Left lobe of liver (tissue), 2 donors: ENCODE measurements at places on chromosomes 12 and 14.
A peak's percentile ranks its signal among the peaks of the same experiment; 100 is the strongest.

DNA sequence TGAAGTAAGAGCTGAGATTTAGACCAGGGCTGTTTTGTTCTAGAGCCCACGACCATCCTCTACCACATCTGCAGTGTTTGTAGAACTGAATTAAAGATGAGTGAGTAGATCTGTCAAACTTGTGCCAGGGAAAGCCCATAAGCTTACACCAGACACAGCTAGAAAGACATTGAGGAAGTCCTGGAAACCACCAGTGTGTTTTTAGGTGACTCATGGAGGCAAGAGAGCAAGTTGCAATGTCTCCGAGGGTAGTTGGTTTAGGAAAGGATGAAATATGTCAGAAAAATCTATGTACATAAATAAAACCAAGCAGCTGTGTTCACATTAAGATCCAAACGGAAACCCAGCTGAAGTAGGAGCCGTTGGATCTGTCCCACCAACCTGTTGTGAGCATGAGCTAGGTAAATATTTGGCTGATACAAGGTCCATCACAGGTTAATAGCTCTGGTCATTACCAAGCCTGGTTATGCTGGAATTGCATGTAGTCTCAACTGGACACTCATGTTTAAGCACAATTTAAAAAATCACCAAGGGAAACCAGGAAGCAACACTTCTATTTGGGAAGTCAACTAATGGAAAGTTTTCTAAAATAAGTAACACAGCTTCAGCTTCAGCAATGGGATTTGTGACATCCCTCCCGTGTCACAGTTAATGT lies 49.9 kb upstream of the PLEKHG3 start:
- DNase-seq = peak; percentile 67

DNA sequence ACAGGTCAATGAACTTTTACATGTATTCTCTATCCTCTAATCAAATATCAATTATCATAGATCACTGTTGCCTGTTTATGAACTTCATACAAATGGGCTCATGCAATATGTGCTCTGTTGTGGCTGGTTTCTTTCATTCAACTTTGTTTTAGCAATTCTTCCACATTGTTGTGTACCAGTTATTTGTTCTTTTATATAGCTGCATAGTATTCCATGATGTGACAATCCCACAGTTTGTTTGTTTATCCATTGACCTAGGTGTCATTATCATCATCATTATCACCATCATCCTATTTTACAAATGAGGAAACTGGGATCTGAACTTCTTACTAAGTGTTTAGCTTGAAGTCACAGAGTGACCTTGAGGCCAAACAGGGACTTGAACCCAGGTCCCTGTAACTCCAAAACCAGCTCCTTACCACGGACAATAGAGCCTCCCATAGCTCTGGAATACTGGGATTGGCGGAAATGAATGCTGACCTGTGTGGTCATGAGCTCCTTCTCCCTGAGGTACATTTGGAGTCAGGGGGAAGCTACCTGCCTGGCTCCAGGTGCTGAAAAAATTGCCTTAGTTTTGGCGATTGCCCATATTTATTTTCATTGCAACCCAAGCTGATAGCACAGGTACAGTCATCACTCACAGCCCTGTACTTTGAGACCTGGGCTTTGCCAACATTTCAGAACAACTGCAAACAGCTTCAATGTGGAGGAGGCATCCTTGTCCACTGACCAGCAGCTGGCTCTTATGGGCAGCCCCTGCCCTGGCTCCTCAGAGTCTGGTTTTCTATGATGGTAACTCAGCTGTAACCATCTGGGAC lies 9.2 kb downstream of the ZFP36L1 start:
- DNase-seq = peak; percentile 90

DNA sequence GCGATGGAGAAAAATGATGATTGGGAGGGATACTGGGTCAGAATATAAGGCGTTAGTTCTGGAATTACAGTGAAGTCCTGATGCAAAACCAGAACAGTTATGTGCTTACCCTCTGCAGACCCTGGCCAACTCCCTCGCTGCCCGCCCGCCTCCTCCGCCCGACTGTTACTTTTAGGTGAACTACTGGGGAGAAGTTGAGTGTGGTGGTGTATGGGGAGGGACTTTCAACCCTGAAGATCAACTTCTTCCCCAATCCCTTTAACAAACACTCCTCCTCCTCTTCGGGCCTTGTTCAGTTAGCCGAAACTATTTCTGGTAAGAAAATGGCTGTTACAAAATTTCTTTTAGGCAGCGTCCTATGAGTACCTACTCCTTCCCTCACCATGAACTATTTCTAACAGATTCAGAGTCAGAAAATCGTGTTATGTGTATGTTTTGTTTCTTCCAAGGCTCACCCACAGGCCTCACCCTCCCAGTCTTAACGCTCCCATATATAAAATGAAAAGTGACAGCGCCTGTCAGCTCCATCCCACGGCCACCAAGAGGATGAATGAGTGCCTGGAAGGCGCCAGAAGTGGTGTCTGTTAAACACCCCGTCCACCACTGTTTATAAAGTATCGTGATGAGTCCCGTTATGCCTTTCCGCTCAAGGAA lies 1.3 kb downstream of the FBXO33 start:
- DNase-seq = no peak

GRCh38 chr14:89236851-89237250 lies 180.2 kb downstream of the FOXN3 start:
- DNase-seq = no peak

DNA sequence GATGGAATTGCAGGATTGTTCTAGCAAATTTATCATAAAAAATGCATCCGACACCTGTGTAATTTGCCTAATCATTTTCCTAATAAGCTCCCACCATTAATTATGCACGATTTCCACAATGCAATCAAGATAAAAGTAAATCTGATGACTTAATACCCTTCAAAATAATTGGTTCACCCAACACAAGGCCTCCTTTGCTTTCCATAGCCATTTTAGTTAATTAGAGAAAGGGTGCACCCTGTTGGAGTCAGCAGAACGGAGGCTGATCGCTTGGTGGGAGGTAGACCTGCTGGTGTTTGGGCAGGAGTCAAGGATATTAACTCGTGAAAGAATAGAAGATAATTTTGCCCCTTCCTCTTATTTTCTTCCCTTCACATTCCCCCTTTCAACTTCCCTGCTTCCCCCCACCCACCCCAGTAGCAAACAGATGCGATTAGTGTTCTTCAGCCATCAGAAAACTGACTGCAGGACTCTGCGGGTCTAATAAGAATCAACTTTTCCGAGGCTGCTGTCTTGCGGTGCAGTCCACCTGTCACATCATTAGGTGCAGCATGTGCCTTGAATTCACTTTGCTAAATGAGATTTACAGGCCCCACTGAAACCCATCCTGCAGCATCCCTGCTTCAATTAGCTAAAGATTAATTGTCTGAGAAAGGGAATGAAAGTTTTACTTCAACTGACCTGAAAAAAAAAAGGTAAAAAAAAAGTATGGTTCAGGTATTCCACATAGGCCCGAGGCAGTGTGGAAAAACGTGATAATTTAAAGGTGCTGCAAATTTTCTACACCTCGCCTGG lies 553.7 kb upstream of the LMO3 start:
- no peak for DNase-seq

- no peak for DNase-seq
These were observed 24.3 kb downstream of the MOAP1 start for GRCh38 chr14:93160353-93160801.

DNA sequence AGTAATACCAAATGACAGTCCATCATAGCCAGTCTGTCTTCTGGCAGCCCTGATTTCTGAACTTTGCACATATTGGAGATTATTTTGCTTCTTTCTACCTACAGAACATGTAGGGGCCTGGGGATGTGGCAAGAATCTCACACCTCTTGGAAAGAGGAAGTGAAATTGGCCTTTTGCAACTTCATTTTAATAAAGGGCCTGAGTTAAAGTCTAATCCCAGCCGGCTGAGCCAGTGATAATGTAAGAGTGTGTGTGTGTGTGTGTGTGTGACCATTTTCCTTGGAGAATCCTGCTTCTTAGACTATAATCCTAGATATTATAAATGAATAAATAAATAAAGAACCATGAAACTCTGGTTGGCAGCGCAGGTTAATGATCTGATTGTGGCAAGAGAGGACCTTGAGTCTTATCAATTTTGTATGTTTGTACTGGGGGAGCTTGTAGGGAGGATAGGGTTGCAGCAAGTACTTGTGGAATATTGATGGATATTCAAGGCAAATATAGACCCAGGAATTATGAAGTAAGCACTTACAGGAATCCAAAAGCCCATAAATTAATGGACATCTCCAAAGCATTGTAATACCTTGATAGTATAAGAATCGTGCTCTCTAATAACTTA lies 233.2 kb upstream of the AMIGO2 start:
- no peak for DNase-seq

DNA sequence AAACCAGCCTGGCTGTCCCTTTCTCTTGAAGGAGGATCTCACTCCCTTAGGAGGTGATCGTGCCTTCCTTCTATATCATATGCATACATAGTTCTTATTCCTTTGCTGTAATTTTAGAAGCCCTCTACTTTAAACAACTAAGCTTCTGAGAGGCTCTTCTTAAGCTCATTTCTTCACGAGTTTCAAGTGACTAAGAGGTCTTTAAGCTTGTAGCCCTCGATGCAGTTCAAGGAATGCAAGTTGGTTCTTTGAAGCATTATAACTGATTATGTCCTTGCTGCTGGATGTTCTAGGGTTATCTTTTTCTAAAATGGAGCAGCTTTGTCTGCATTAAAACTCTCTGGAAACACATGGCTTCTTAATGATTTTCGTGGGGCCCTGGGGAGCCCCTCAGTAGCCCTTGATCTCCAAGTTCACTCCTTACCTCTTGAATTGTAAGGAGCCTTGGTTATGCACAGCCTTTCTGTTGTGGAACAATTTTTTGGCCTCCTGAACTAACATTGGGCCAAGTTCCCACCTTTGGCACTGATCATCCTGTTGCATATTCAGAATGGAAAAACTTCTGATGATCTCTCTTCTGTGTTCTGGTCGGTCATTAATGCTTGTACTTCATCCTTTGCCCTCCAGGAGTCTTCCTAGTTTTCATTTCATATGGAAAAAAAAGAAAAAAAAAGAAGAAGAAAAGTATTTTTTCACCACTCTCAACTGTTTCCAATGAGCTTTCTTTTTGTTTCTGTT lies 12.6 kb downstream of the RASSF8 start:
- DNase-seq = no peak

- DNase-seq = no peak
These were observed 156.5 kb downstream of the KCNK10 start for GRCh38 chr14:88166616-88167015.

DNA sequence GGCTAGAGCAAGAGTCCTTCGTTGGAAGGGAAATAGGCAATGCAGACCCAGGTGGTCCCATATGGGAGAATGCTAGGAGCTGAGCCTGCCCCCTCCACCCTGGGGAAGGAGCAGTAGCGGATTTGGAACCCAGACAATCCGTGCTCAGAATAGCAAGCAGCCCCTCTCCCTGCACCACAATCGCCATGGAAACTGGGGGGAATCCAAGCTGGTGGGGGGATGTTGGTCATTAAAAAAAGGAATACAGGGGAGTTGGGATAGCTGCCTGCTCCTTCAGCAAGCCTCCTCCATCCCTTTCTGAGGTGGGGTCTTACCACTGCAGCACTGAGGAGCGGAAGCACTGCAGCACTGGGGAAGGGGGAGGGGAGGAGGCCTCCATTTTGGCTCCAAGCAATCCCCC lies 2.9 kb downstream of the RND1 start:
- no peak for DNase-seq

DNA sequence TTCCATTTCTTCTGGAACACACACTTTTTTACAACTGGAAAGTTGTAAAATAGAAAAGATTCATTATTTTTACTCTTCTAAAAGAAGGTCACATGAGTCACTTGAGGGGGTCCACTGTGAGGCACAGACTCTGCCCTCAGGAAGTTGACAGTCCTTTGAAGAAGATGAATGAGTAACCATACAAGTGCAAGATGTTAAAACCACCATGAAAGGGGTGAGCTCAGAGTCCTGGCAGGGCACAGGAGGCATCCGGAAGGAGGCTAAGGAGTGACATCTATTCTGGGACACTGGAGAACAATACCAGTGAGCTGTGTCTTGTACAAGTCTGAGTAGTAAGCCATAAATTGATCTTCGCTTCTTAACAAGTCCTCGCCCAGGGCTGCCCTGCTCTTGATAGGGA lies 126.0 kb upstream of the FRMD6 start:
- DNase-seq = no peak

GRCh38 chr14:91977884-91978283 lies 30.4 kb upstream of the FBLN5 start:
- no peak for DNase-seq

- DNase-seq = no peak
These were observed 605.0 kb downstream of the FSCB start for GRCh38 chr14:43901911-43902673.

DNA sequence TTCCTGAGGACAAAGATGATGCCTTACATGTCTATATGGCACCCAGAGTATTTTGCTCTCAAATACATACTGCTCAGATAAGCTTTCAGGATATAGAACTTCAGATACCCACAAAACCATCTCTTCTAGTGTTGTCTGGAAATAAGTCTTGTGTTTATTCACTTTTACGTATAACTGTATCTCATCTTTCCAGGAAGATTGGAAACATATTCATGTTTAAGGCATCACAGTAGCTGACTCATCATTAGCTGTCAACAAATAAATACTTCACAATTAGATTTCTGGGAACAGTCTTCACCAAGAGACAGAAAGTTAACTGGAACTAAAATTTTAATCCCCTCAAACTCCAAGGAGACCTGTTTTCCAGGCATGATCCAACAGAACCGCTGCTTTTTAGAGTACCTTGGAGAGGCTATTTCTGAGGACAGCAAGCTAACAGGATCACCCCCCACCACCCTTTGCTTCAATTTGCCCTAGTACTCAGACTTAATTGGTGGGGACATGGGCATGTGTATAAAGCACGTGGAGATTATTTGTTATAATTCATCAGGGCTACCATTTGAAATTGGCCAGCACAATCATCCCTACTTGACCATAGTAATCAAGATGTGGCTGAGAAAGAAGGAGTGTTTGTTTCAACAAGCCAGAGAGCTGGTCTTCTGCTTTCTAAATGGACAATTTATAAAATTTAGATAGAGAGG lies 129.3 kb upstream of the HIF1A start:
- DNase-seq = no peak

DNA sequence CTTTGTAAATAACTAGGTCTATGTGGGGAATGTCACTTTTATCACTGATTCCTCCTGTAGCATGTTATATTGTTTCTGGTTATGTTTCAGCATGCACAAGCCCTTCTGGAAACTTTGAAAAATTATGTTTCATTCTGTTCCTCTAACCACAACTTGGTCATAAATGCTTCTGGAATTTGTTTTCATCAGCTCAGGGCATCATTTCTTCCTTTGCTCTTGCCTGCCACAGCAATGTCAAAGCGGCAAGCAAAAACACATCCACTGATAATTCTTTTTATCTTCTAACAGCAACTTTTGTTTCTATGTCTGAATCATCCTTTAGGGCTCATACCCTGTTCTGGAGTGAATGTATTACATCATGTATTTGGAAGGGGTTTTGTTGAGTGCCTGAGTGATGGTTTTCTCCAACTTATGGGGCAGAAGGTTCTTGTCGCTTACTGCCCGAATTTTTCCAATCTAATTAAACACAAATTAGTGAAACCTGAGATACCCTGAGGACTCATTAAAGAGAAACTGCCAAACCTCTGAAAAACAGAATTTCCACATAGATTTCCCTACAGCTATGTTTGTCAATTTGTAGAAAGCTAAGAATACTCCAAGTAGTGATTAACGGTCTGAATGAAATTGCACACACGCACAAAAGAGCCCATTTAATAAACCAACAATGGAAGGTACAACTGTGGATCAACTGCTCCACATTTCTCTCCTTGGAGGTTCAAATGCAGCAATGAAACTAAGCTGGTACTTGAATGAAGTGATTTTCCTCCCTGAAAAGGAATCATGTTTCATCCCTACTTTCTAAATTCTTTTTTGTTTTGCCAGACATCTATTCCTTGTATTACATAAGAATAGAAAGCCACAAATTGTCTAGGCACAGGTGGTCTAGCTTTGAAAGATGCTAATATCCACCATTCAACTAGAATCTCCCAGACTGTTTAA lies 173.5 kb upstream of the KRR1 start:
- no peak for DNase-seq

- DNase-seq = no peak
These were observed 53.8 kb upstream of the CCDC175 start for GRCh38 chr14:59630288-59630963.
